Transverse colon (tissue), 4 donors: ENCODE measurements at places on chromosomes 11 and 22.
A peak's percentile ranks its signal among the peaks of the same experiment; 100 is the strongest.

DNA sequence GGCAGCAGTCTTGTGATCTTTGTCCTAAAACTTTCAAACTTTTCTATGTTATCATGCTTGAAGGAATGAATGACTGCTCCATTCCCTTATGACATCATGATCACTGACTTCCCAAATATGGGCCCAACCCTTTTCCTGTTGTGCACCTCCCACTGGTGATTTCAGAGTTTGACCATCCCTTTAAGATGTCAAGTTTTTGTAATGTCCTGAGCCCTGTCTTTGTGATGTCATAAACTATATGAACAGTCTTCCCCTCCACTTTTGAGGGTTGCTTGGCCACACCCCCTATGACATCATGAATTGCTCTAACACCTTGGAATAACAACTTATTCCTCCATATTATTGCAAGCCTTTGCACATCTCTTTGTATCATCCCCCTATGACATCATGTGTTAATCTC is 16.5 kb upstream of the NUCB2 start:
- no peak for DNase-seq

DNA sequence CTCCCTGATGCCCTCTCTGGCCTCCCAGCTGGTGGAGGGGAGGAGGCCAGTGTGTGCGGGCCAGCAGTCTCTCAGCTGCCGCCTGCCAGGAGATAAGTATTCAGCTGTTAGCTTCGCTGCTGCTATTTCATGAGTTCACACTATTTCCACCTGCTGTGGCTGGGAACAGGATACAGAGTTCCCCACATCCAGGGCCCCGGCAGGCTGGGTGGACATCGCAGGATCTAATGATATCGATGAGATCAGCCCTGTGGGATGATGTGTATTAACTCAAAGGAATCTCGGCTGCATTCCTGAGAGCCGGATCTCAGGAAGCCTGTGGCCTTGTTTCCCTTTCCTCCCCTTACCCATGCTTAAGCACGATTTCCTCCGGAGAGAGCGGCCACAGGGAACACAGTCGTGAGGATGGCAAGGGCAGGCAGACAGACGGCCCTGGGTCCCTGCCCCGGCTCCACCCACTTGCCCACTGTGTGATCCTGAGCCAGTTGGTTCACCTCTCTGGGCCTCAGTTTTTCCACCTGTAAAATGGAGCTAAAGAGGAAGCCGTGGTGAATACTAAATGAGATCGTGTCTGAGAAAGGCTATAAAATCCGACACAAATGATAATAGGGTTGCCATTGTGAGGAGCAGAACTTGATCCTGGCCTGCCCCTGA is 6.5 kb upstream of the PVALB start:
- DNase-seq: no peak

DNA sequence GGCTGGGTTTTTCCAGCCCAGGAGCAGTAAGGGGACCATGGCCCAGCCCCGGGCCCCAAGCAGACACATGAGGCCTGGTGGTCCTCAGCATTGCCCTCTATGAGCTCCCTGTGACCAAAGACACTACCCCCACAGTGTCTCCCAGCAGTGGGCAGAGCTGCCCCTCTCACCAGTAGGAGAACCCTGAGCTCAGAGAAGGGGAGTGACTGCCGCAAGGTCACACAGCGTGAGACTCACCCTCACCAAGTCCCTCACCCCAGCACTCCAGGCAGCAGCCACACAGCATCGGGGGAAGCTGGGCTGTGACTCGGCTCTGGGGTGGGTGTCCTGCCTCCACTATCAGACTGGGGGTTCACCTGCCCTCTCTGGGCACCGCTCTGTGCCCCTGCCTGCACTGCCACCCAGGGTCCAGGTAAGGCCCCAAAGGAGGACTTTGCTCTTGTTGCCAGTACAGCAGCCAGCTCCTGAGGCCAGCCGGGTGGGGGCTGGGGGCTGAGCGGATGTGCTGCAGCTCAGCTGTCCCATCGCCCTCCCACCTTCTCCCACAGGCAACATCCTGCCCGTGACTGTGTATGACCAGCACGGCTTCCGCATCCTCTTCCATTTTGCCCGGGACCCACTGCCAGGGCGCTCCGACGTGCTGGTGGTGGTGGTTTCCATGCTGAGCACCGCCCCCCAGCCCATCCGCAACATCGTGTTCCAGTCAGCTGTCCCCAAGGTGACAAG is 7.9 kb upstream of the SH3BP1 start:
- peak; percentile 25 for DNase-seq

GRCh38 chr22:43539572-43540528 is 128.0 kb downstream of the MPPED1 start:
- no peak for DNase-seq

GRCh38 chr11:11347592-11347991 is 5.5 kb downstream of the CSNK2A3 start:
- no peak for DNase-seq

- no peak for DNase-seq
Observed at GRCh38 chr22:49906071-49906798, 12.0 kb downstream of the ALG12 start.

GRCh38 chr11:124402326-124402922 is 3.6 kb upstream of the OR8B3 start:
- peak; percentile 47 for DNase-seq

DNA sequence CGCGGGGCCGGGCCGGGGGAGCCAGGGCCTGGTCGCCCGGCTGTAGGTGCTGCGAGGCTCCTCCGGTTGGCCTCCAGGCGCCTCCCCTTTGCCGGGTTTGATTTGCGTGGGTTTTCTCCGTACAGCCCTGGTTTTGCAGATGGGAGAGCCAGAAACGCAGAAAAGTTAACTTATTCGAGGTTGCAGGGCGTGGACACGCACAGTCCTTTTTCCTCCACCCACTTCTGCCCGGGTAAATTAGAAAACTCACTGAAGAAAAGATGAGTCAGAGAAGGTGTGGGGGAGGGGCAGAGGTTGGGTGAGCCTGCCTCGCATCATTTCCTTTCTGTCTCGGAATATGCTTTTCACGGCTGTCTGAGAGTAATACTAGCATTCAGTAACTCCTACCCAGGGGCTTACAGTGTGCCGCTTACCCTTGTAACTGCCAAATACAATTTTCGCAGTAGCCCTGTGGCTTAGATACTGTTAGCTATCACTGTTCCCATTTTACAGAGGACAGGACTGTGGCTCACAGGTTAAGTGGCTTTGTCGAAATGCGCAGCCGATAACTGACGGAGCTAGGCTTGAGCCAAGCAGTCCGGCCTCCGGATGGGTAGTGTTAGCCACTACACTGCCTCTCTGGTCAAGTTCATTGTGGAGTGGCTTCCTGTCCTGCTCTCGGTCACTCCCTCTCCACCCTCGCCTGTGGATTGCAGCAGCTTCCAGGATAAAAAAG is 812 bp downstream of the FADD start:
- DNase-seq: peak; percentile 84

GRCh38 chr22:40265783-40266182 is 80.5 kb upstream of the ADSL start:
- no peak for DNase-seq

- no peak for DNase-seq
Observed at GRCh38 chr11:32584921-32585320, 1.3 kb downstream of the EIF3M start.

DNA sequence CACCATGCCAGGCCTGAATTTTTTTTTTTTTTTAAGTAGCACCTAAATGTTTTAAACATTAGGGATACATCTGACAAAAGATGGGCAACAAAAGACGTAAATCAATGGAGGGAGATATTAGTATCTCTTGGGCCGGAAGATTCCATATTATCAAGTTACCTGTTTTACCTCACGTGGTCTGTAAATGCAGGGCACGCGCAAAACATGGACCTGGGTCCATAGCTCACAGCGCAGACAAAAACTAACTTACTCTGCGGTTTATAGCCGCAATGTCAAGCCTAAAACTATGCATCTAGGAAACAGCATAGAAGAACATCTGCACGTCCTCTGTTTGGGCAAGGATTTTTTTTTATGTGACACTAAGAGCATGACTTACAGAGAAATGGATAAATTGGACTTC is 31.5 kb upstream of the PANX2 start:
- DNase-seq: no peak

DNA sequence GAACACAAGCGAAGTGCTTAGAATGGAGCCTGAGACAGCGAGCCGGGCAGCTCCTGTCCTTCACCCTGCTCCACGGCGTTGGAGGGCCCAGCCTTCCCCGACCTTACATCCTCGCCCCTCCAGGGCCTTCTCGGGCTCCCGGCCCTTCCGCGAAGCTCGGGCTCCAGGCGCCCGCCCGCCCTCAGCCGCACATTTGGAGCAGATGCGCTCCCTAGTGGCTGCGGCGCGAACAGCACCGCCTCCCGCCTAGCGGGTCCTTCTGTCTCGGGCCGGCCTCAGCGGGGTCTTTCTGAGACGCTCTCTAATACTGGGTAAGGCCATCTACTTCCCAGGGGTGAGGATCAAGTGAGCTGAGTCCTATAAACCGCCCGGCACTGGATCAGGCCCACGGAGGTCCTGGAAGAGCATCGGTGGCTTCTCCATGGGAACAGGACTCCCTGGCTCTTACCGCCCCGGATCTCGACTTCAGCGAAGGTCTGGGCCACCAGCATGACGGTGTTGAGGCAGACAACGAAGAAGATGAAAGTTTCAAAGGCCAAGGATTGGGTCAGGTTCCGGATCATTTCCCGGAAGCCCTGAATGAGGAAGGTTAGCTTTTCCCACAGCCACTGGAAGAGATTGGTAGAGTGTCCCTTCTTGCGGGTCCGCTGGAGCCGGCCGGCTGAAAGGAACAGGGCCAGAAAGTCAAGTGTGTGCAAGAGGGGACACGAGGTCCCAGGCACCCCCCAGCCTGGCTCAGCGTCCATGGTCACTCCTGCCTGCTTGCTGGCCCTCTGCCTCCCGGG is 3.7 kb downstream of the CATSPER1 start:
- peak; percentile 80 for DNase-seq

DNA sequence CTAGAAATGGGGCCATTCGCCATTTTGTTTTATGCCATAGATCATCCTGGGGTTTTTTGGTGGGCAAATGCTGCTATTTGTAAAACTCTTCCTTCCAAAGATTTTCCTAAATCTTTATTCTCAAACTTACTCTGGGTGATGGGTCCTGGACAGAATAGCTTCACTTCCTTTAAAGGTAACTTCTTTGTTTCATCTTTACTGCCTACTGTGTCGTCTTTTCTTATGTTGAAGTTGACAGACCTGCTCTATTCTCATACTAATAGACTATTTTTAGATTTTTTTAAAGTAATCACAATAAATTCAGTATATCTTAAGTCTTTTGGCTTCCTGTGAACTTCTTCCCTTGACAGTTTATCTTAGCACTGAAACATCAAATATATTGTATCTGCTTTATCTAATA is 98.6 kb downstream of the YAP1 start:
- DNase-seq: no peak

GRCh38 chr11:122226810-122227379 is 110.9 kb upstream of the BLID start:
- DNase-seq: no peak

GRCh38 chr11:20031155-20032001 is 128.9 kb downstream of the DBX1 start:
- DNase-seq: no peak

DNA sequence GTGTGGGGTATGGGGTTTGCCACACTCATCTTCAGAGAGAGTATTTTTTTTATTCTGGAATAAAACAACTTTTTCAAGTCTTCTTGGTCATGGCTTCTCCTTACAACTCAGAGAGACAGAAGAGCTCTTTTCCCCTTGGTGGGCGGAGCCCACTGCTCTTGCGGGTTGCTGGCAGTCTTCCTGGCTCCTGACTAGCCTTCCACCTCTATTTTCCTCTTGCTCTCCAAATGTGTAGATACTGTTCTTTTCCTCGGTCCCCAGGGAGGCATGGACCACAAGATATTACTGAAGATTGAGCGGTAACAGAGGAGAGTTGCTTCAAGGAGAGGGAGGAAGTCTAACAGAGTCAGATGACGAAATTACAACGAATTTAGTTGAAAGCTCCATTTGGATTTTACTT is 210.6 kb downstream of the NTM start:
- no peak for DNase-seq

DNA sequence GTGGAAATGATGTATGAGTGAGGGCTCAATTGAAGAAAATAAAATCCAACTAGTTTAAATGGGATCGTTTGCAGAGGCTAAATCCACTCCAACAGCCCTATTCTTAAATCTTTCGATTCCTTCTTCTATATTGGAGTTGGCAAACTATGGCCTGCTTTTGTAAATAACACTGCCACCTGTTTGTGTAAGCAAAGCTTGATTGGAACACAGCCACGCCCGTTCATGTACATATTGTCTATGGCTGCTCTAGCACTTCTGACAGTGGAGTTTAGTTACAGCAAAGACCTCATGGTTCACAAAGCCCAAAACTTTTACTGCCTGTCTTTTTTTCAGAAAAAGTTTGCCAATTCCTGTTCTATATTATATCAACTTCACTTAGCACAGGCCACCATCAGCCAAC is 40.6 kb upstream of the RCN1 start:
- DNase-seq: no peak

DNA sequence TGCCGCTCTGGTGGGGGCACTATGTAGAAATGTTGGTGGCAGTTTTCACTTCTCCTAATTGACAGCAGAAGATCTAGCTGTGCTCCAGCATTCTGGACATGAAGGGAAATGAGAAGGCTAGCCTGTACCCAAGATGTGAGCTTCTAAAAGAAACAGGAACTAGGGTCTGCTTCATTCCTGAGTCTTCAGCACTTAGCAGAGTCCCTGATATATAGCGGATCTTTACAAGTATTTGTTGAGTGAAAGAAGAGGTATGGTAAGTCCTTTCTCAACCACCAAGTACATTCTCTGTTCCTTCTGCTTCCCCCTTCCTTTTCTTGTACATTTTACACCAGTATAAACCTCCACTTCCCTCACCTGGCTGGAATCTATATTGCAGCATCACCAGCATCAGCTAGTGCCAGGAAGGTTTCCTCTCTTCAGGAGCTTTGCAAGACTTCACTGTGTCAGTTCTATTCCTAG is 408.3 kb upstream of the CADM1 start:
- DNase-seq: no peak

DNA sequence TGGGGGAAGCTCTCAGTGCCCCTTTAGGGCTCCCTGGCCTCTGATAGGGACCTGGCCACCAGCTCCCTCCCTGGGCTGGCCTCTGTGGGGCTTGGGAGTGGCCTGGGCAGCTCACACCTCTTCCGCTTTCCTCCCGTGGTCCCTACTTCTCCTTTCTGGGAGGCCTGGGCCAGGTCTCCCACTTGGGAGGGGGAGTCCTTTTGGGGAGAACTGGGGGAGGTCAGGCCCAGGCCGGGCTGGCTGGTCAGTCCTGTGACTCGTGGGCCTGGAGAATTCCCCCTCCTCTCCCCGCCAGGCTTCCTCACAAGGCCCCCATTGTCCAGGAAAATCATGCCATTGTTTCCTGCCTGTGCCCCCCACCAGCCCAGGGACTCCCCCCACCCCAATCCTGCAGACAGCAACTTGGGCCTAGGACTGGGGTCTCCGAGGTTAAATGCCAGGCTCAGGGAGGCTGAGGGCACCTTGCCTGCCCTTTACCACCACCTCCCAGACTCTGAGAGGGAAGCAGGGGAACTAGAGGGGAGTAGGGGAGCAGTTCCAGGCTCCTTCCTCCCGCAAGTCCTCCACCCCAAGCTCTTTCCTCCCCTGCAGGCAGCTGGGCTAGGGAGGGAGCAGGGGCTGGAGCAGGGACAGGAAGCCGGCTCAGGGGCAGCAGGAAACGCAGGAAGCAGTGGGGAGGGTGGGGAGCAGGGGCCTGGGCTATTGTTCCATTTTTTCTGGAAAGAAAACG is 2.8 kb downstream of the MAP3K11 start:
- DNase-seq: no peak
